ENCODE measurements at places on chromosomes 6 and 20.

- DNase-seq: no peak
Measured at GRCh38 chr6:136920671-136921380, 1.3 kb upstream of the SLC35D3 start.

GRCh38 chr6:53877151-53877550 lies 82.3 kb downstream of the LRRC1 start:
- DNase-seq: no peak

GRCh38 chr6:30157999-30158398 lies 3.0 kb downstream of the TRIM10 start:
- DNase-seq: no peak

DNA sequence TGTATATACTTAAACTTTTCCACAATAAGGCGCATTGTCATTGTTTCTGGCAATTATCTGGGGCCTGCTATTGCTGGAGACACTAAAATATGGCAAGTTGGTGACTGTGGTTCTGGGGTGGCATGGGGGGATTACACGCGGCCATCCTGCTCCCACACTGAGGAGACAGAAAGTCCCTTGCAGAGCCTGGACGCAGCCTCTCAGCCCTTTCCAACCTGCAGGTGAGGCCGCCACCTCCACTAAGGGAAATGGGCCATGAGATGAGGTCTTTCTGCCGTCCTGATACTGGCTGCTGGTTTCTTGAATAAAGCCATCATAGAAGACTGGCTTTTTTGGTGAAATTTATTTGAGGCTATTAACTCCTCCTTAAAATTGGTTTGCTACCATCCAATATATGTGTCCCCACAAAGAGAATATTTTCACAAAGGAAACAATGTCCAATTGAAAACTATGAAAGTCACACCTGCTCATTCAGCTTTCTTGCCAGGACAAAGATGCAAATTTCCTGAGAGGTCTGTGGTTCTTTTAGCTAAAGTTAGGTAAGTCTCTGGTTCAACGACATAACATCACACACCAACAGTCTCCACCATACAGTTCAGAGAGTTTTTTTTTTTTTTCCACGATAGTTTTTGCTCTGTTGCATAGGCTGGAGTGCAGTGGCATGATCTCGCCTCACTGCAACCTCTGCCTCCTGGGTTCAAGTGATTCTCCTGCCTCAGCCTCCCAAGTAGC lies 13.0 kb downstream of the TXNDC5 start:
- no peak for DNase-seq

- DNase-seq: no peak
Measured at GRCh38 chr20:32448306-32449056, 90.3 kb downstream of the ASXL1 start.

DNA sequence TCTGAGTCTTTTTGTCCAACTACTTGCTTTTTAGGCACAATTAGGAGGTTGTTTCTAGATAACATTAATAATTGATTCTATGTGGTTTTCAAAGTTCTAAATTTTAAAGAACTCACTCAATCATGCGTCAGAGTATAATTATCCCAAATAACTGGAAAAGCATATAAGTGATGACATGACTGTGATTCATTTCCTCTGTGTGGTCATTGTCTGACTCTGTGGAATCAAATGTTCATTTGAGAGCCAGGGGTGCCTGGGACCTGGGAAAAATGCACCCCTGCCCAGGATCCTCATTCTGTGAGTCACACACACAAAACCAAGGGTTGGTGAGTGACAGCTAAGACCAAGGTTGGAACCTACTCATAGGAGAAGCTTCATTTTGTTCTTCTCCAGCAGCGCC lies 127.1 kb upstream of the MLIP start:
- DNase-seq: no peak

GRCh38 chr6:110180228-110181008 lies at the start of gene CDC40:
Gene CDC40, plus strand, starts transcription at chr6:110180427. Its CDS starts 18 bp downstream, at chr6:110180445.
- no peak for DNase-seq

All from NCI-H2081 treated with DMSO at 0.1 percent for 48 hours (cell line).